ENCODE measurements at places on chromosomes 4 and X.

DNA sequence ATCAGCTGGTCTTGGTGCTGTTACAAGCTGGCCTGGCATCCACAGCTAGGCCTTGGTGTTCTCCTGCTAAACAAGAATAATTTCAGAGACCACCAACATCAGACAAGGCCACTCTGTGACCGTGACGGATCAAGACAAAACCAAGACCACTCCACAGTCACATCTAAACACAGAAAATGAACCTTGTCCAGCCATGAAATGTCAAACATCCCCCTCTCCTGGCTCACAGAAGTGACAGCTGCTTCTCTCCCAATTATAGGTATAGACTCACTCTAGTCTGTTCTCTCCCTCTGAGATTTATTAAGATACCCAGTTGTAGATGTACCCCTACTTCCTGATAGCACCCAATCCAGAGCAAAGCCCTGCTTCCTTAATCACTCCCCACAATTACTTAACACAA is 40.4 kb downstream of the EFHC2 start:
- DNase-seq, result no peak

- no peak for DNase-seq
Measured at GRCh38 chr4:185344743-185345538, 50.8 kb downstream of the LRP2BP start.

- no peak for DNase-seq
Measured at GRCh38 chr4:147550626-147551246, 66.5 kb upstream of the TMEM184C start.

GRCh38 chrX:2928583-2929434 is at the start of gene ARSD:
Gene ARSD (minus strand): TSS chrX:2929339. CDS start chrX:2929275, 64 bp downstream.
- DNase-seq, result no peak

- no peak for DNase-seq
Measured at GRCh38 chr4:170089668-170090351, at the start of gene AADAT. Gene AADAT (minus strand): TSS chr4:170089956. CDS start chr4:170089690, 266 bp downstream.

DNA sequence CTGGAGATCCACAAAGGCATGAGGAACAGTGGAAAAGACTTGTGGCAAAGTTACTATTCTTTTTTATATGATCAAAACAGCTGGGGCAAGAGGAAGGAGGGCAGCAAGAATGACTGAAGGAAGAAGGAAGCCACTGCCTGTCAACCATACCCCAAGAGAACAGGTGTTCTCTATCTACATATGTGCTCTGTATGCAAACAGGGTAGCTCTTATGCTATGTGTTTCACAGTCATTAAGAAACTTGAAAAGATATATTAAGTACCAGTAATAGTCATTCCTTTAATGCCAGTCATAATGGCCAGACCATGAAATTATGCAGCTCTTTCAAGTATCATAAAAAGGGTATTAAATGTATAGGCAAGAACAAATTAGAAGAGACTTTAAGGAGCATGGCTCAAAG is 363.9 kb downstream of the KLHL13 start:
- no peak for DNase-seq

DNA sequence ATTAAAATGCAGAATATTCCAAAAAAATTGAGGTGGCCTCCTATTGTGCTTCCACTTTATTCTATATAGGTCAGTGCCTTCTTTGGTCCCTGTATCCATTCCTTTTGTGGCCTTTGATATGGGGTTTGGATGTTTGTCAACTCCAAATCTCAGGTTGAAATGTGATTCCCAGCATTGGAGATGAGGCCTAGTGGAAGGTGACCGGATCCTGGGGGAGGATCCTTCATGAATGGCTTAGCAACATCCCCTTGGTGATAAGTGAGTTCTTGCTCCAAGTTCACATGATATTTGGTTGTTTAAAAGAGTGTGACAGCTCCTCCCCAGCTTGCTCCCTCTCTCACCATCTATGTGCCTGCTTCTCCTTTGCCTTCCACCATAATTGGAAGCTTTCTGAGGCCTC is 380.6 kb downstream of the INPP4B start:
- no peak for DNase-seq

DNA sequence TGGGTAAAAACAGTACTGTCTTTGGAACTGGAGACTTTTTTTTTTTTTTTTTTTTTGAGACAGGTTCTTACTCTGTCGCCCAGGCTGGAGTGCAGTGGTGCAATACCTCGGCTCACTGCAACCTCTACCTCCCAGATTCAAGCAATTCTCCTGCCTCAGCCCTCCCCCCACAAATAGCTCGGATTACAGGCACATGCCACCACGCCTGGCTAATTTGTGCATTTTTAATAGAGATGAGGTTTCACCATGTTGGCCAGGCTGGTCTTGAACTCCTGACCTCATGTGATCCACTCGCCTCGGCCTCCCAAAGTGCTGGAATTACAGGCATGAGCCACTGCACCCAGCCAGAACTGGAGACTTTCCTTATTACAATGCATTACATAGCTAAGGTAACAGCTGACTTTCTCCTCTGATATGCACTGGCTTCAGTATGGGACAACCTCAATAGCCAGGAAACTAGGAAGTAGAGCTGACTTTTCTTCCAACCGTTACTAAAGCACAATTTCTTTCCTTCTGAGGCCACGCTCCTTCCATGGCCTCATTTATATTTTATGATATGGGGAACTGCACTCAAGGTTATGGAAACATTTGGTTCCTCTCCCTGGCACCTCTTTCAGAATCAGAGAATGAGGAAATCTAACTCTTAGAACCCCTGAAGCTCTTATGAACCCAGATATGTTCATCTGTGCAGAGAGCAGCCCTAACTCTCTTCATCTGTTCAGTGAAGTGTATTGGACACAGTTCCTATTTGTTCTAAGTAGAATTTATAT is 53.5 kb upstream of the FAM9B start:
- no peak for DNase-seq

GRCh38 chr4:103934178-103934789 is 214.5 kb upstream of the TACR3 start:
- no peak for DNase-seq

DNA sequence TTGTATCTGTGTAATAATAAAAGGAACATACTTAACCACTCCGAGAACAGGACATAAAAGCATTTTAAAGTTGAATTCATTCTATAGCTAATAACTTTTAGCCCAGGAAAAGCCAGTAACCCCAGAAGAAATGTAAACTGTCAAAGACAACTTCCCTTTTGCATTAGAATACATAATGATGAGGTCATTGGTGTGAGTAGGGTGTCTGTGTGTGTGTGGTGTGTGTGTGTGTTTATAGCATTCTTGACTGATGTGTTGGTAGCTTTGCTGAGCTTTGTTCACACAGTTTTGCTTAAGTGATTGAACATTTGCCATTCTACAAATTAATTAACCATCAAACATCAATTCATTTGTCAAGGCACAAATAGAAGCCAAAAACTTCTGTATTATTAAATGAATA is 559.6 kb downstream of the ARAP2 start:
- DNase-seq, result no peak

DNA sequence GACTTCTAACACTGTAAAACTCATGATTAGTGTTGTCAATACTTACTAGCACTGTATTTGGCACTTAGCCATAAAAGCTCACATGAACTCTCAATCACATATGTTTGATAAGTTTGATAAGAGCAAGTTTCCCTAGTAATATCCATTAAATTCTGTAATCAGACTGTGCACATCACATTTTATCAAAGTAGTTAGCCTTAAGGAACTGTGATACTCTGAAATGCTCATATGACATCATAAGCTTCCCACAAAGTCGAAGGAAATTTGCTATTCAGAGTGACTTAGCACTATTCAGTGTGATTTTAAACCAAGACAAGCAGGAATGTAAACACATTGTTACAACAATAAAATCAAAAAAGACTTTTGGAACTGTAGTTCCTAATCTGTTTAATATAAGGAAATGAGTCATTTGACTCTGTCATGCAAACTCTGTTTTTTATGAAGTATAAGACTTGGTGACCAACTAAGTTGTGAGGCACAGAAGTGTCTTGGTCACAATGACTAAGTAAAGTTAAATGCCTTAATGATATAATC is 6.7 kb downstream of the SLC7A11 start:
- no peak for DNase-seq

GRCh38 chr4:16031546-16032395 is 52.1 kb downstream of the PROM1 start:
- DNase-seq, result no peak

DNA sequence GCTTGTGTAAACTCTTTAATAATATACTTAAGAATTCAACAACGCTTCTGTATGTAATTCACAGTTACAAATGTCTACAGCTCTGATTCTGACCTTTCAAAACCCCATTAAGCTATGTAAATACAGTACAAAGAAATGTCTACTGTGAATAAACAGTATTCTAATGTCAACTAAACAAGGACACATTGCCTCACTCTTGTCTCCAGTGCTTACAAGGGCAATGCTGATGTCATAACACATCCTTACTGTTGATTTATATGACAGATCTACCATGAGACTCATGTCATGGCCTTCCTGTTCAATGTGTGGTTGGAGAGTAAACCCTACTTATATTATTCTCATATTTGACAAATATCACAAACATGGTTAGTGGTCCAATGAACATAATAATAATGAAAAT is 256.1 kb upstream of the ADGRL3 start:
- no peak for DNase-seq

GRCh38 chr4:20251796-20252655 is at the start of gene SLIT2:
Gene SLIT2 (plus strand): TSS chr4:20251905. CDS start chr4:20253816, 1,911 bp downstream.
- no peak for DNase-seq

- no peak for DNase-seq
Measured at GRCh38 chrX:94455782-94456181, 781.8 kb downstream of the FAM133A start.

DNA sequence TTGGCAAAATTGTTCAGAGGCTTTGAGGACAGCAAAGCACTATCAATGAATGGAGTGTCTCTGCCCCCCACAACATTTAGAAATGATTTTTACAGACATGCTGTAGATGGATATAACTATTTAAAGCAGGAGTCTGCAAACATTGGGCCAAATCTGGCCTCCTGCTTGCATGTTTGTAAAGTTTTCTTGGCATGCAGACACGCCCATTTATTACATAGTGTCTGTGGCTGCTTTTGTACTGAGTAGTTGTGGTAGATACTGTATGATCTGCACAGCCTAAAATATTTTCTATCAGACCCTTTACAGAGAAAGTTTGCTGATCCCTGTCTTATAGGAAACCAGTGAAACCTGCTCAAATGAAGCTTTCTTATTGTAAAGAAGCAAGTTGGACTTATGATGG is 45.5 kb upstream of the PHEX start:
- DNase-seq, result no peak

DNA sequence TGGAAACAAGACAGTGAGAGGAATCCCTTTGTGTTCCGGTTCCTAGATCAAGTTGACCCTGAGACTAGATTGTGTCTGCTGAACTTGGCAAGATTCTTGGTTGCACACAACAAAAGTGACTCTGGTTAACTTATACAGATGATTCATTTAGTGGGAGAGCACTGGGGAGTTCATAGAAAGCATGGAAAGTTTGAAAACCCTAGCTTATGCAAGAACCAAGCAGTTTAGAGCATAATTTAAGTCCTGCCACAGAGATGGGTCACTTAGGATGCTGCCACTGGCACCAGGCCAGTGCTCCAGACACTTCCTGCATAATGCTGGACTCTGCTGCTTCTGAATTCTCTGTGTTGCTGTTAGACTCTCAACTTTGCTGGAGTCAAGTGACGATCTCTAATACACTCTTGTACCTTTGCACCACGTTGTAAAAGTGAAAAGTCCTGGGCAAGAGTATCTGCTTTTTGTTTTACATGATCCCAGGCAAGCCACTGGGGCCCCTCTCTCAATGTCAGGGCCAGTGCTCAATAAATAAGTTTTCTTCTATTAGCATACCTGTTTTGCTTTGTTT is 12.7 kb upstream of the DCUN1D4 start:
- DNase-seq, result no peak

DNA sequence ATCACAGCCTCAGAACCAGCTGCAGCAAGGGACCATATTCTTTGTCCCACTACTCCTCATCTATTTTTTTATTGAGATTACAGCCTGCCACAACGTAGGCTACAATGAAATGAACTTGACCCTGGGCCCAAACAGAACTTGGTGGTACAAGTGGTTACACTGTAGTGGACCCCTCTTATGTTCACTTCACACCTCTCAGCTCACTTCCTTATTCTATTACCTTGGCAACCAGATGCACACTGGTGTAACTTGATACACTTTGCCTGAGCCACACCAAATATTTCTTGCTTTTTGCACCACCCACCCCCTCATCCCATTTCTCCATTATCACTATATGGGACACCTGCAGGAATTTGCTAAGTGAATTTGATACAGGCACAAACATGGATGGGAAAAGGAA is 105.8 kb downstream of the CXCL13 start:
- no peak for DNase-seq

- no peak for DNase-seq
Measured at GRCh38 chrX:17750436-17750835, 13.1 kb downstream of the SCML1 start.

GRCh38 chr4:183522821-183523220 is 18.0 kb downstream of the ING2 start:
- DNase-seq, result no peak

DNA sequence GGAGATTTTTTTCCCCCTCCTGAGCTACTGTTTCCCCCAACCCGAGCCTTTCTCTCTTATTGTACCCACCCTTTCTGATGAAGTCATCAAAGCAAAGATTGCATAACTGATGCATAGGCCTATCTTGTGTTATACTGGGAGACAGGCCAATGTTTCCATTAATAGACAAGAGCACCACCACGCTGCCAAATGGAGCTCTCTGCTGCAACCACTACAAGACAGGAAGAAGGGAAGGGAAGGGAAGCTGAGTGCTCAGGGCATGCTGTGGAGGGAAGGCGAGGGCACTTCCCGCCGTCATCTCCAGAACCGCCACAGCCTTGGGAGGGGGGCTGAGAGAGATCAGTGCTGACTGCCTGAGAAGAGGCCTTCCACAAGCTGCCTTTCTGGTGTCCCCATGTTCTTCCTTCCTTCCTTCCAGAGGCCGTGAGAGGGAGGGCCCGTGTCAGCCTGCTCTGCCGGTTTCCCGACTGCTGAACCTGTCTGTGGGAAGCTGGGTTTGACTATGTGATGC is 75.0 kb downstream of the MGST2 start:
- DNase-seq, result no peak

- DNase-seq, result no peak
Measured at GRCh38 chr4:76194325-76194724, 19.3 kb downstream of the SCARB2 start.

DNA sequence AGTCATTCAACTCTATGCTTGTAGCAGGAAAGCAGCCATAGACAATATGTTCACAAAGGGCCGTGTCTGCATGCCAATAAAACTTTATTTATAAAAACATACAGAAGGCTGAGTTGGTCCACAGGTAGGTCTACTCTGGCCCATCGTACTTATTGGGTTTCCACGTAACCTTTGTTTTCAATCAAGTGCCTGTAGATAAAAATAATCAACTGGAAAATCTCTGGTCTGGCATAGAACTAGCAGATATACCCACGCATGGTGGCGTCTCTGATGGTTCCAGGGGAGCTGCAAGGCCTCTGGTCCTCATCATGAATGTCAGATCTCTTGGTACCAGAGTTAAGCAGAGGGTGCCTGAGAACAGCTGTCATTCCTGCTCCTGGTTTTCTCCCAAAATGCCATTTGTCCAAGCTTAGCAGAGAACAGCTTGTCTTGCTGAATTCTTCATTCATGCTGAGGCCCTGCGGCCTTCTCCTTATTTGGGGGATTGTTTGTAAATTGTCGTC is 31.4 kb upstream of the JAKMIP1 start:
- DNase-seq, result no peak
